Thyroid gland (tissue), 4 donors: ENCODE measurements at places on chromosomes 16 and 17. TPM values are rescaled to one million over a fixed set of nuclear protein-coding genes. Genes with fewer than 3 reads are reported as not detected.

DBNDD1 gene
- 10.6 TPM for total RNA-seq

TEX19 gene
- not detected for total RNA-seq

GRAPL gene
- total RNA-seq: 6.7 TPM

DNA sequence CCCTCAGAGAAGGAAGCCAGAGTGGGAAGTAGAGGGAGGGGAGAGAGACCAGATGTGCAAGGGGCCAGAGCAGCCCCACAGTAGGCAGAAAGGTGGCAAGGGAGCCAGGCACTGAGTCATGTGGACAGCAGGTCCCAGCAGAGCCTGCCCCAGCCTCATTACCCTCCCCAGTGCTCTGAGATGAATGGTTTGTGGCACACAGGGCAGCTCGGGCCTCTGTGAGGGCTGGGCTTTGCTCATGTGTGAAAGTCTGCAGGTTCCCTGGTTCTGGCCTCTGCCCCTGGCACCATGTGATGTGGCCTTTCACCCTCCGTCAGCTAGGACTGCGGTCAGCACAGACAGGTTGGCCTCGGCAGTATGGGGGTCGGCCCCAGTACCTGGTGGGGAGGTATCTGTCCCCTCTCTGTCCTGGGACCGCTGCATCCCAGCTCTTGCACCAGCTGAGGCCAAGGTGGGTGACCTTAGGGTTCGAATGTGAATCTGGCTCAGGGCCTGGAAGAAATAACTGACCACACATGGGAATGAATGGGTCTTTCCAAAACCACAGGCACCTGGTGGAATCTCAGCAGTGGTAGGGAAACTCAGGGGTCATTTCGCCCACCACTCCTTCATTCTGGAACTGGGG, 8.9 kb downstream of the LRRC75A start:
- no peak for DNase-seq
- no peaks in the 10 kb centered on the region for H3K36me3 ChIP-seq
- H3K27ac ChIP-seq: no peak overlapping the region
- H3K4me3 ChIP-seq: no peak overlapping the region

GRCh38 chr17:54901230-54901822, 674 bp downstream of the TOM1L1 start:
- peak overlapping the region; percentile 34 for H3K4me3 ChIP-seq
- H3K4me1 ChIP-seq: peaks cover 18% of the 10 kb centered on the region
- H3K36me3 ChIP-seq: no peaks in the 10 kb centered on the region
- no peaks in the 10 kb centered on the region for H3K27me3 ChIP-seq
- H3K27ac ChIP-seq: no peak overlapping the region

DNA sequence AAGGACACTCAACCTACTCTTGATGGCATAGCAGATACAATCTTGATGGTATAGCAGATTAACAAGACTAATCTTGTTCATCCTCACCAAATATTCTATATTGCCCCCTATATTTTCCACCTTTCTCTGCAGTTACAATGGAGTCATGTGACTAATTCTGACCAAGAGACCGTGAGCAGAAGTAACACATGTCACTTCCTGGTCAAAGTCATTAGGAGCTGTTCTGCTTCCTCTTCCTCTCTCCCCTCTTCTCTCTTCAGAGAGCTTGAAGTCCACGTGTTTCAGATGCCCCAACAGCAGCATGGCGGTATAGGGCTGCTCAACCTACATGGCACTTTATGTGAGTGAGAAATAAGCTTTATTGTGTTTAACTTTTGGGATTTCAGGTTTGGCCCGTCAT, 55.3 kb upstream of the ERCC4 start:
- no peaks in the 10 kb centered on the region for H3K27me3 ChIP-seq
- H3K4me1 ChIP-seq: no peaks in the 10 kb centered on the region
- DNase-seq: no peak
- no peak overlapping the region for H3K27ac ChIP-seq
- H3K4me3 ChIP-seq: no peak overlapping the region
